ENCODE measurements at places on chromosomes 5 and 9. TPM values are rescaled to one million over a fixed set of nuclear protein-coding genes. Genes with fewer than 3 reads are reported as not detected.

LRRC70 gene
- 1.8 TPM for total RNA-seq

DNA sequence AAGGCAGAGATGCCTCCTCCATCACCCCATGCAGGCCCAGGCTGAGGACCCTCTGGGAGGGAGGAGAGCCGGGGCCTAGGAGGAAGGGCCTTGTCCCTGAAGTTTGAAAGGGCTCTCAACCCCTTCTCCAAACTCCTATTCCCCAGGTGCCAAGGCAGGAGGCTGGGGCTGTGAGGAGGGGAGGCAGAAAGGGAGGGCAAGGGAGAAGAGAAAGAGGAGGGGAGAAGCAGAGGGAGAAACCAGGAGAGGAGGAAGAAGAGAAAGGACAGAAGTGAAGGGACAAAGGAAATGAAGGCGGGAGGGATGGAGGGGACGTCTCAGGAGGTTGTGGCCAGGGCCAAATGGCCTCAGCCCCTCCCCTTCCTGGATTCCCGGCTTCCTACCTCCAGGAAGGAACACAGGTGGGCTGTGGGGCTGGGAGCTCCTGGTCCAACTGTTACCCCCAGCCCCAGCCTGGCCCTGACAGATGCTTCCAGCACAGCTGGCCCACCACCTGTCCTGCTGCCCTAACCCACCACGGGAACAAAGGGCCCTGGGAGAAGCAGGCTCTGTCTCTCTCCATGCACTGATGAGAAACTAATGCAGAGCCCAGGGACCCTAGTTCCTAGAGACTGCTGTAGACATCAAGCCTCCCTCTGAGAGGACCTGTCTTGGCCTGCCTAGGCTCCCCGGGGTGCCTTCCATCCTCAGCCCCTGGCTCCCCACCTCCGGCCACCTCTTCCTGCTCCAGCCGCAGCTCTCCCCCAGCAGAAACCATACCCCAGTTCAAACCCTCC is 3.5 kb downstream of the DBN1 start:
- H3K4me3 ChIP-seq: no peak overlapping the region
- no peak for DNase-seq
- peaks cover 5% of the 10 kb centered on the region for H3K4me1 ChIP-seq
- H3K27ac ChIP-seq: no peak overlapping the region
- H3K36me3 ChIP-seq: no peaks in the 10 kb centered on the region

DNA sequence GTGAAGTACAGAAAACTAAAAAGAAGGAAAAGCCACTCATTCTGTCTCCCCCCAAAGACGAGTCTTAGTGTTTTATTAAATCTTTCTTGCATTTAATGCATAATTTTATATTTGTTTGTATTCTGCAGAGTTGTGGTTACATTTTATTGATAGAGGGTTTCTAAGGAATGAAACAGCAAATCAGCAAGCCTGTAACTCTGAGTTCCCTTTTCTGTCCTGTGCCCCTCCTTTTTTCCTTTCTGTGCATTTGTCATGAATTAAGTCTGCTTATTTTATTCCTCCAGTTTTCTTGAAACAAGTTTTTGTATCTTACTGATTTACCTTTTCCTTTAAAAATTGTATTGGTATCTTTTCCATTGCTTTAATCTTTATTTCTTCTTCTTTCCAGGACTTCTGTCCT is 132.8 kb downstream of the MUSK start:
- no peak overlapping the region for H3K4me3 ChIP-seq
- no peak overlapping the region for H3K27ac ChIP-seq
- no peaks in the 10 kb centered on the region for H3K4me1 ChIP-seq
- H3K36me3 ChIP-seq: no peaks in the 10 kb centered on the region
- no peaks in the 10 kb centered on the region for H3K27me3 ChIP-seq
- no peak for DNase-seq

CD14 gene
- 1.3 TPM for total RNA-seq

- no peak overlapping the region for H3K4me3 ChIP-seq
- no peaks in the 10 kb centered on the region for H3K4me1 ChIP-seq
- no peaks in the 10 kb centered on the region for H3K36me3 ChIP-seq
- no peak for DNase-seq
- H3K27me3 ChIP-seq: no peaks in the 10 kb centered on the region
- no peak overlapping the region for H3K27ac ChIP-seq
These were observed 95.1 kb upstream of the CCNG1 start for GRCh38 chr5:163342306-163342705.

GRCh38 chr5:158054223-158055110 is 195.5 kb upstream of the CLINT1 start:
- no peaks in the 10 kb centered on the region for H3K36me3 ChIP-seq
- no peak for DNase-seq
- no peaks in the 10 kb centered on the region for H3K4me1 ChIP-seq
- no peaks in the 10 kb centered on the region for H3K27me3 ChIP-seq
- no peak overlapping the region for H3K4me3 ChIP-seq

RASGRF2 gene
- total RNA-seq: 39.8 TPM

- H3K36me3 ChIP-seq: no peaks in the 10 kb centered on the region
- H3K4me1 ChIP-seq: no peaks in the 10 kb centered on the region
- no peak overlapping the region for H3K27ac ChIP-seq
- DNase-seq: no peak
- H3K4me3 ChIP-seq: no peak overlapping the region
These were observed 87.3 kb upstream of the PPP1R2B start for GRCh38 chr5:156762771-156763170.

- no peak overlapping the region for H3K27ac ChIP-seq
- peaks cover 34% of the 10 kb centered on the region for H3K36me3 ChIP-seq
- DNase-seq: no peak
- H3K4me1 ChIP-seq: no peaks in the 10 kb centered on the region
- no peak overlapping the region for H3K4me3 ChIP-seq
These were observed 115.3 kb downstream of the GDNF start for GRCh38 chr5:37724395-37725125.

C9orf43 gene
- 1.1 TPM for total RNA-seq

C5orf58 gene
- not detected for total RNA-seq

CTSV gene
- not detected for total RNA-seq

PAEP gene
- total RNA-seq: not detected

DNA sequence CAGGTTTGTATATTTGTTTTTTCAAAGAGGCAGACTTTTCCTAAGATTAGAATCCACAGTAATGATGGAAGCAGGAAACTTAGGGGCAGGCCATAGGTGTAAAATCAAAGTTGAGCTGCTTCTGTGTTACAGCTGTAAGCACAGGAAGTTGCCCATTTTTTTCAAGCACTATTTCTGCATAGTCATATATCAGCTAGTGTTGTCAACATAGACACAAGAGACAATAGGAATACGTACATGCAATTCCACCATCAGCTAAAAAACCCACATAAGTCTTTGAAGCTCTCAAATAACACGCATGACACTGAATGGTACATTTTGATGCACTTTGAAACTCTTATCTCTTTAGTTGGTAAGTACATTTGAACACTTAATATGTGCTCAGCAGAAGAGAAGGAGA is 20.2 kb upstream of the SMIM15 start:
- no peaks in the 10 kb centered on the region for H3K4me1 ChIP-seq
- H3K4me3 ChIP-seq: no peak overlapping the region
- no peaks in the 10 kb centered on the region for H3K27me3 ChIP-seq
- H3K36me3 ChIP-seq: no peaks in the 10 kb centered on the region

Data from T-cell (primary cell).